ENCODE measurements at places on chromosomes 4 and X.

DNA sequence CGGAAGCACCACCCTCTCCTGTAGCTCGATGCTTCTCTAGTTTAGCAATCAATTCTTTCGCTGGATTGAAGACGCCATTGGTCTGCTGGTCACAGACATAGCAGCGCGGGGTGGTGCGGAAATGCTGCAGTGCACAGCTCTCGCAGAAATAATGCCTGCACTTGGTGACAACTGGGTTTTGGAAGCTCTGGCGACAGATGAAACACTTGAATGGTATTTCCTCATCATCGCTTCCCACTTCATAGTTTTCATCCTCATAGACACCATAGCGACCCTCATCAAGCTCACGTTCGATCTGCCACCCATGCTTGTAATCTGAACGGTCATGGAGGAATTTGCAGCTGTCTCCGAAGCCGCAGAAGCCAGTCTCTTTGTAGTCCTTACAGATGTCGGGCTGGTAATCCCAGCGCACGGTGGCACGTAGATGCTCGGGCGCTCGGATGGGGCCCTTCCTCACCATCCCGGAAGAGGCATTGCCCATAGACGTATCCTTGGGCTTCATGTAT is 854 bp downstream of the RNF113A start:
- DNase-seq = no peak

DNA sequence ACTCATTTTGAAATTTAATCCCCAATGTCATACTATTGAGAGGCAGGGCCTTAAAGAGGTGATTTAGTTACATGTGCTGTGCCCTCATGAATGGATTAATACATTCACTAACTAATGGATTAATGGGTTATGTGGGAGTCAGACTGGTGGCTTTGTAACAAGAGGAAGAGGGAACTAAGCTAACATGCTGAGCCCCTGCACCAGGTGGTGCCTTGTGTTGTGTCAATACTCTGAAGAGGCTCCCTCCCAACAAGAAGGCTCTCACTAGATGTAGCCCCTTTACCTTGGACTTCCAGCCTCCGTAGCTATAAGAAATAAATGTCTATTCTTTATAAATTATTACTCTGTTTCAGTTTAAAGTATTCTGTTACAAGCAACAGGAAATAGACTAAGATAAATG is 411.9 kb upstream of the EMCN start:
- DNase-seq = no peak

DNA sequence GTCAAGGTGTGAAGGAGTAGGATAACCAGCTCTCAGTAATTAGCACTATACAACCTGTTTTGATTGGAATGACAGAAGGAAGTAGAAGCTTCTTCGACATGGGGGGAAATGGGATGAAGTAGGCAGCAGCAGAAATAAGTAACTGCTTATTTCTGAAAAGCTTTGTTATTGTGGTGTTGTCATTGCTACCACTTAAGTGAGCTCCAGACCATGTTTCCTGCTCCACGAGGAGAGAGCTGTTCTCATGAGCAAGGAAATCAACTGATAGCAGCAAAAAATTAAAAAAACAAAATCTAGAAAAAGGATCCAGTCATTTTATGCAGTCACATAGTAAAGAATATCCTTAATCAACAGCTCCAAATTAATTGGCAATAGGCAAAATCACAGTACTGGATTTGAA is 106.1 kb upstream of the TLL1 start:
- DNase-seq = no peak

DNA sequence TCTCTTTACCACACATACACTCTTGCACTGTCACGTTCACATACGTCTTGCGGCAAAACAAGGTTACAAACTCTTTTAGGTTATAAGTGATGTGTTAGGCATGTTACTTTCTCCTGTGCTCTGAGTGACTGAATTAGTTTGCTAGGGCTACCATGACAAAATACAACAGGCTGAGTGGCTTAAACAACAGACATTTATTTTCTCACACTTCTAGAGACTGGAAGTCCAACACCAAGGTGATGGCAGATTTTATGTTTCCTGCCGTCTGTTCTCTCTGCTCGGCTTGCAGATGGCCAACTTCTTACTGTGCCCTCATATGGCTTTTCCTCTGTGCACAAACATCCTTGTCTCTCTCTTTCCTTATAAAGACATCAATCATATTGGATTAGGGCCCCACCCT is 1224.3 kb upstream of the TENM3 start:
- DNase-seq = no peak

- no peak for DNase-seq
Observed at GRCh38 chr4:17033025-17033767, 134.8 kb upstream of the LDB2 start.

All from stimulated activated CD4-positive, alpha-beta T cell treated with anti-CD3 and anti-CD28 coated beads, Interleukin-2, amount 100 ng/mL, for 4 hours (primary cell).